Stimulated activated CD8-positive, alpha-beta memory T cell treated with anti-CD3 and anti-CD28 coated beads, Interleukin-2, amount 100 ng/mL, for 48 hours (primary cell): ENCODE measurements at places on chromosomes 3 and 15.

DNA sequence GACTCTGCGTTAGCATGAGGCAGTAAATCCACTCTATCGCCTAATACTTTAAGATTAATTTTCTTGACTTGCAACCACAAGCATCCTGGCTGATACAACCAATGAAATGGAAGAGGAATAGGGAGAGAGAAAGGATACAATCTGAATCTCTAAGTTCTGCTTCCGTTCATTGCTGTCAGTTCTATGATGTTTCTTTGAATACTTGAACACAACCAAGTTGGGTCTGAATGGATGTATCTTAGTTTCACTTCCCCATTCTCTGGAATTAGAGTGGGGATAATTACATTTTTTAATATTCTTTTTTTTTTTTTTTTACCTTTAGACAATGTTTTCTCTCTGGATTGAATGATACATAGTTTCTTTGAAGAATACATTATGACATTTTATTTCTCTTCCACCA is 22.9 kb downstream of the PDE8A start:
- DNase-seq: no peak

DNA sequence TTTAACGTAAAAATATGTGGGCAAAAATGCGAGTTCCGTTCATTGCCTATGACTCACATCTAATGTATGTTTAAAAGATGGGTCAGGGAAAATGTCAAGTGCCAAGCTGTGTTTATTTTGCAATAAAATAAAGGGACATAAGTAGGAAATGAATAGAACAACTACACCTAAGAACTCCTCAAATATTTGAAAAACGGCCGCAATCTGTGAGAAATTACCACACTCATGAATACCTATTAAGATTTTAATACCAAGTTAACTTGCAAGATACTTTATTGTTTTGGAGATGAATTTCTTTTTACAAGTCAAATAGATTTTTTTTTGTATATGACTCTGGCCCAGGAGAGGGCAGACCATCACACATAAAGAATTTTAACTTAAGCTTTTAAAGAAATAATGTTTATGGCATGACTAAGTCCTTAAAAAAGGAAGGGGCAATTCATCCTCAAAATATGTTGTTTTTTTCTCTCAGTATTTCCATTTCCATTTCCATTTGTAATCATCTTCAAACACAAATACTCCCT is 152.7 kb downstream of the SUCNR1 start:
- no peak for DNase-seq

DNA sequence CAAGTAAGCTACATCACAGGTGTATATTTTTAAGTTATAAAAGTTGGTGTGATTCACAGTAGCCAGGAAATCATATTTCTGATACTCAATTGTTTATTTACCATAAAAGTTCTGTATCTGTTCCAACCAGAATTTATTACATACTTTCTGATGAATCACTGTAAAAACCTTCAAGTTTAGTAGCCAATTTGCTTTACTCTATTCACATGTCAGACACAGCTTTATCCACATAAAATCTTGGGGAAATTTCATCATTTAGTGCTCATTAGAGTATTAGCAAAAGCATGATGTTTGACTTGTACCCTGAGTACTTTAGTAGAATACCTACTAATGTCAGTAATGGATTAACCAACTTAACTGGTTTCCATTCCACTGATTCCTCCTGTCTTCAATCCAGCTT is 249.8 kb downstream of the POLQ start:
- no peak for DNase-seq

DNA sequence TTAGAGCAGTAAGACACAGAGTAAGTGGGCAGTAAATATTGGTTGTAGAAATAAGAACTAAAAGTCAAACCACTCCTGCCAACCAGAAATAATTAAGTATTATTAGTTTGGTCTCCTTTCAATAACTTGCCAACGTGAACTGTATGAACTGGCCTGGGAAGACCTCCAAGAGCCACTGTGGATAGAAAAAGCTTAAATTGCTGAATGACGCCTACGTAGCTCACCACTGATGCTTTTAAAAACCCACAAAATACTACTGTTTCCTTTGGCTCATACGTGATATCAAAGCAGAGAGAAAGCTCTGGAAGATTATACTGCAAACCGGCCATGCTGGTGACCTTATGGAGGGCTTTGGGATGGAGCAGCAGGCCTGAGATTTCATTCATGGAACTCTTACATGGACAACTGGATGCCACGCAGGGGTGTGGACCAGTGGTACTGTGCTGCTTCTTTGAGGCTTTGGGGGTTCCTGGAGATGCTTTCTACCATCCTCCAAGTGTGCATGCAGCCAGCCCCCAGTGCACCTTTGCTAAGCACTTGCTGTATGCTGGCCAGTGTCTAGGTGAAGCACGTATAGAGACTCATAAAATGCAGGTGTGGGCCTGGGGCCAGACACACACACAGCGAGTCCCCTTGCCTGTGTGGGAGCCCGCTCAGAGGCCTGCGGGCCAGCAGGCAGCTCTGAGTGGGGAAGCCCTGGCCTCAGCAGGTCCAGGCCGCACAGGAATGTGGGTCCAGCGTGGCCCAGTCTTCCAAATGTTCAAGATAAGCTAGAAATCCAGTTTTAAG is 66.8 kb downstream of the ABTB1 start:
- DNase-seq: no peak

- no peak for DNase-seq
Measured at GRCh38 chr15:90248789-90249202, 560 bp upstream of the TTLL13 start.
